ENCODE measurements at places on chromosomes 4 and X.

DNA sequence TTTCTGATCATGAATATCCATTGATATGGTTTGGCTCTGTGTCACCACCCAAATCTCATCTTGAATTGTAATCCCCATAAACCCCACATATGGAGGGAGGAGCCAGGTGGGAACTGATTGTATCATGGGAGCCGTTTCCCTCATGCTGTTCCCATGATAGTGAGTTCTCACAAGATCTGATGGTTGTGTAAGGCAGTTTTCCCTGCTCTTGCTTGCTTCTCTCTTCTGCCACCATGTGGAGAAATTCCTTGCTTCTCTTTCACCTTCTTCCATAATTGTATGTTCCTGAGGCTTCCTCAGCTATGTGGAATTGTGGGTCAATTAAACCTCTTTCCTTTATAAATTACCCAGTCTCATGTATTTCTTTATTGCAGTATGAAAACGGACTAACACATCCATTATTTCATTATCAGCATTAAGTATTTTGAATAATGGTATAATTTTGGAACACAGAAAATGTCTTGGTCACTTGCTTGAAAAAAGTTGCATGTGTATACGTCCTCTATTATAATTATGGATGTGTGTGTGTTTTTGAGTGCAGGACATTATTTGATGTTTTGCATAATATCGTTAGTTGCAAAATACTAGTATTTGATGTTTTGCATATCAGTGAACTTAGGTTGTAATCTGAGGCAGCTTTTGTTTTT lies 334.6 kb downstream of the PCDH10 start:
- no peak for DNase-seq

GRCh38 chr4:121873604-121874003 lies 3.3 kb upstream of the BBS7 start:
- DNase-seq: no peak

- DNase-seq: no peak
Observed at GRCh38 chrX:130793975-130794374, 109.0 kb downstream of the ENOX2 start.

DNA sequence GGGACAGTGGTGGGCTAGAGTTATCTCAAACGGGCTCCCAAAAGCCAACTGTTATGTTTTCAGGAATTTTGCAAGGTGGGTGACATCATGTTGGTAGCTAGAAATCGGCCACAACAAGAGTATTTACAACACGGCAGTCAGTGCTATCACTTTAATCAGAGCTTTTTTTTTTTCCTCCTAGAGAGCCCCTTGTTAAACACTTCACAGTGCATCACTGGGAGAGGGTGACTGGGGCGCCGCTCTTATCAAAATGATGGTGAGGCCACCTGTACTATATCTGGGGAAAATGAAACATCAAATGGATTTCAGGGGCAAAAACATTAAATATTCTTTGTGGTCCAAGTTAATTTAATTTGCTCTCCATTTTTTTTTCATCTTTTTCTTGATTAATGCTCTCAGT lies 44.9 kb downstream of the MAMLD1 start:
- DNase-seq: no peak

- no peak for DNase-seq
Observed at GRCh38 chr4:126451237-126451873, 1136.6 kb downstream of the FAT4 start.

- no peak for DNase-seq
Observed at GRCh38 chrX:130909469-130910136, 6.6 kb upstream of the ENOX2 start.

GRCh38 chr4:3390288-3390811 lies 51.4 kb upstream of the HGFAC start:
- no peak for DNase-seq

DNA sequence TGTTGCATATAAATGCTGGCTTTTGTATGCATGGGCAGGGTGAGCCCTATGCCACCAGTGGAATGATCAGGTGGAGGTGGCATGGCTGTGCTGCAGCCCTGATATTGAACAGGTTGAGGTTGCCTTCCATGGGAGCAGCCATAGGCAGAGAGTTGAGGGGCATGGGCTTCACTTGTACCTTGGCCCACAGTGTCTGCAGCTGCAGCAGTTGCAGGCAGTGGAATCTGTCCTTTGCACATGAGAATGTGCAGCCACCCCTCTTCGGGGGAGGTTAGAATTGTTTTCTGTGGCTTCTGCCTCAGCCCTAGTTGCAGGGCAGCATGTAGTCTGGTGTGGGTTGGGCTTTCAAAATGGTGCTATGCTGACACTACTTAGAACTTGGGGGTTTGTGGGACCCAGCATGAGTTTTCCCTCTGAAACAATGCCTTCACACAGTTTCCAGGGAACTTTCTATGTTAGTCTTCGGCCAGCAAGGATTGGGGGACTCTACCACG lies 25.4 kb upstream of the VSIG1 start:
- no peak for DNase-seq

- DNase-seq: no peak
Observed at GRCh38 chr4:186829740-186830449, 106.2 kb upstream of the FAT1 start.

- no peak for DNase-seq
Observed at GRCh38 chrX:48800574-48801279, 1.1 kb upstream of the HDAC6 start.

GRCh38 chr4:123649645-123650391 lies 253.2 kb downstream of the SPRY1 start:
- DNase-seq: peak; percentile 75

GRCh38 chr4:167014944-167015343 lies 219.3 kb downstream of the SPOCK3 start:
- DNase-seq: no peak

GRCh38 chrX:40179283-40179682 lies 81.5 kb upstream of the BCOR start:
- no peak for DNase-seq

GRCh38 chr4:20787940-20788665 lies 87.8 kb downstream of the PACRGL start:
- no peak for DNase-seq

GRCh38 chr4:74111990-74112389 lies 13.0 kb upstream of the CXCL2 start:
- DNase-seq: no peak

DNA sequence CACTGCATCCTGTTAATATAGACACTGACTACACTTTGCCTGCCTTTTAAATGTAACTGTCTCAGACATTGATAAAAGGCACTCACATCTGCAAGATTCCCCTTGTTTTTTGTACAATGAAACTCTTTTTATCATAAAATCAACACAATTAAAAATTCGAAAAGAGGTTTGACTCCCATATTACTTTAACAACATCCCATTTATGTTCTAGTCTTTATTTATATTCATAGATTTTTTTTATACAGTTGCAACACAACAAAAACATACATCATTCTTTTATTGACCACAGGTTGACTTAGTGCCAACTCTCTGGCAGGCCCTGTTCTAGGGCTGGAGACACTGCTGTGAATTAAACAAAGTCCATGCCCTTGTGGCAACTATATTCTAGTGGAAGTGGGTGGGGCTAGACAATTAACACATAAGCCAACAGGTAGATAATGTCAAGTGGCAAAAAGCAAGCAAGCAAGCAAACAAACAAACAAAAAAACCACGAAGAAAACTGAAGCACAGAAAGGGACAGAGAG lies 36.8 kb downstream of the ANK2 start:
- DNase-seq: no peak

- DNase-seq: no peak
Observed at GRCh38 chr4:13514722-13515121, 29.6 kb downstream of the NKX3-2 start.

DNA sequence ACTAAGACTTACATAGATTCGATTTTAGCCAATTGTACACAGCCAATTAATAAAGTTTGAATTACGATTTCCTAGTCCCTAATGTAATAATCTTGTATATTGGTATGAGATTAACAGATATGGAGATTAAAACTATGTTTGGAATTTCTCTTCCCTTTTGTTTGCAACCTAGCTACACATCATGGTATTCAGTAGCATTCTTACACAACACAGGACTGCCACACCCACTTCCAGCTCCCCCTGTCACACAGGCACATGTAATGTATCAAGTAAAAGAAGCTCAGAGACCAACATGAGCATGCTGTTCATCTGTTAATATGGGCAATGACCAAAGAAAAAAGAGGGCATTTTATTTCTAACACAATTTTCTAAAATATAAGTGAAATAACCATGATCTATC lies 12.8 kb downstream of the SLC6A14 start:
- no peak for DNase-seq

DNA sequence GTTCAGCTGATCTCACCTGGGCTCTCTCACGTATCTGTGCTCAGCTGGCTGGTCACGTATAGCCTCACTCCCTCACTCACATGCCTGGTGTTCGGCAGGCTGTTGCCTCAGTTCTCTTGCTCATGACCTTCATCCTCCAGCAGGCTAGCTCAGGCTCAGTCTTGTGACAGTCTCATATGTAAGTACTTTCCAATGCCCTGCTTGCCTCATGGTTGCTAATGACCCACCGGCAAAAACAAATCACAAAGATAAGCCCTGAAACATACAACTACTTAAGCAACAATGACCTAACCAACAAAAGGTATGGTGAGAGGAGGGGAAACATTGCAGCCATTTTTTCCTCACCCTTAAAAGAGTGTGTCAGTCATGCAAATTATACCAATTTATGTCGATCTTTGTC lies 25.0 kb downstream of the MEPE start:
- DNase-seq: no peak

DNA sequence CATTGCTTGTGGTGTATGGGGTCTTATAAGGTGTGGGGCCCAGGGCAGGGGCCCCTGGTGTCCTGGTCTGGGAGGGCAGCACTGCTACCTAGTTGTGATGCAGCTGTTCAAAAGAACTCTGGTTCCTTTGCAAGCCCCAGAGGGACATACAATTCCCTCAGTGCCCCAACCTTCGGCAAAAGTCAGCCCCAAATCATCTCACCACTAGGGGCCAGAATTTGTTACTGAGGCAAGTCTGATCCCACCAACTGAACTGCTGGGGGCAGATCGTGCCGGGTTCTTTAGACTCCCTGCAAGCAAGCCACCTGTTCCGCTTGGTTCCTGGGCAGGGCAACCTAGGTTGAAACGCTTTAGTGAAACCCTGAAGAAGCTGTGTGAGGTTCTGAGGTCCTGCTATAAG lies 180.1 kb upstream of the S100G start:
- no peak for DNase-seq

DNA sequence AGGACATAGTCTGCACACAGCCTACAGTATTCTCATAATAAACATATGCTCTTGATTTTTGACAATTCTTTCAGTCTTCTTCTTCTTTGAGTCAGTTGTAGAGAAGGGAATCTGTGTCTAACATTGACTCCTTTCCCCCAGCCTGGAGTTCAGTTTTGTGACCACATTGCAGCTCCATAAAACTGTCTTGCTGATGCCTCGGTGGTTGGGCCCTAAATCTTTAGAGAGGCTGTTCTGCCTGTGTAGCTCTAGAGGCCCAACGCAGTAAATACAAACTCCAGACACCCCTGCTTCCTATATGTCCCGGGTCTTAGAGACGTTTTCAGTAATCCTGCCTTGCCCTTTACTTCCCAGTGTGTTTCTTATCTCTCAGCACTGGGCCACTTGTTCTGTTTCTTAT lies 639.5 kb upstream of the AADAT start:
- no peak for DNase-seq

DNA sequence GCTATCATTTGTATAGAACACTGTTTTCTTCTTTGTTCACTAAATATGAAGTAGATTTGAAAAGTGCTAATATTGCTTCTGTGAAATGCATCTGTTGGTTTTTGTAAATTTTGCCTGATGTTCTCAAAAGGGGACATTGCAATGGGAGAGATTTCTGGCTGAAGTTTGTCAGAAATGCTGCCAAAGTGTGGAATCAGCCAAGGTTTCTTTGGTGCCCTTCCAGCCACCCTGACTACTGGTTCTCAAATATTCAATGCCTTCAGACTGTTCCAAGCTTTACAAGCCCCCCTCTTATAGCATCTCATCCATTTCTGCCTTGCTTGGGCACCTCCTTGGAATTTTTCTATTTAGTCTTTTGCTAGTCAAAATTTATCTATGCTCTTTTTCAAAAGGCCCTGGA lies 60.6 kb upstream of the TMLHE start:
- no peak for DNase-seq

- peak; percentile 56 for DNase-seq
Observed at GRCh38 chrX:12984603-12985319, 9.9 kb downstream of the TMSB4X start.

- no peak for DNase-seq
Observed at GRCh38 chrX:16678689-16679088, 28.7 kb downstream of the S100G start.

GRCh38 chrX:72180539-72180938 lies 1.0 kb upstream of the PIN4 start:
- no peak for DNase-seq

GRCh38 chr4:1715002-1715758 lies 3.1 kb upstream of the SLBP start:
- DNase-seq: no peak

Measured in NCI-H2081 (cell line).